ENCODE measurements at places on chromosomes 13 and 19.

DNA sequence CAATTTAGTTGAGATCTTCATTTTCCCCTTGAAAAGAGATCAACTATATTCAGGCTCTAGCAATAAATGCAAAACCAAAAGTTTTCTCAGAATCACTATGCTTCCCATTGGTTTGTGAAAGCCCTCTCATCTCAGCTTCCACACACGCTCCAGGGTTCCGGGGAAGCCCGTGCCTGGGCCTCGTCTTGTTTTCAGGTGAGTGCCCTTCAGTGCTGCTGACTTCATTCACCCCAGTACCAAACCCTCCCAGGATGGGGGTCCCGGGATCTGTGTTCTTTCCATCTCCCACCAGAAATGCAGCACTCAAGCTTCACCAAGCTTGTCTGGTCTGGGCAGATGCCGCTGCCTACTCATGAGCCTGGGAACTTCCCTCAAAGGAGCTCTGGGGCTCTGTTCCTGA lies 97.7 kb downstream of the TEX29 start:
- no peak for DNase-seq

GRCh38 chr13:109595471-109595870 lies 190.9 kb downstream of the IRS2 start:
- DNase-seq, result no peak

GRCh38 chr13:48562296-48563066 lies 29.6 kb upstream of the RCBTB2 start:
- DNase-seq, result no peak

- no peak for DNase-seq
Measured at GRCh38 chr19:5358173-5358800, 17.7 kb upstream of the PTPRS start.

- DNase-seq, result no peak
Measured at GRCh38 chr13:53260594-53260993, 232.0 kb downstream of the OLFM4 start.

- no peak for DNase-seq
Measured at GRCh38 chr13:93956426-93956825, 523.1 kb downstream of the DCT start.

DNA sequence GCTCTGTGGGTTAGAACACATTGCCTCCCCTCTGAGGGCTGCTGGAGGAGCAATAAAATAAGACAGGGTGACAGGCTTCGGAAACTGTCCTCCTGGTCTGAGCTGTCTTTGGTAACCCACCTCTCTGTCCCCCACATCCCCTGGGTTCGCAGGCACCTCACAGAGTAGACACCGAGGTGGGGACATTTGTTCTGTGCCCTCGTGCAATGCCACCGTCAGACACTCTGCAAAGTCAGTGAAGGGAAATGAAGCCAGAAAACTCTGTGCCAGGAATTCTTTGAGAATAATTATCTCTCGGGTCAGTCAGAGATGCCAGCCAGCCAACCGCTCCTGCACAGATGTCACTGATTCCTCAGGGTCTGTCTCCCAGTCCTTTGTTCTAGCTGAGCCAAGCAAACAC lies 493.6 kb downstream of the FOXO1 start:
- no peak for DNase-seq

GRCh38 chr19:30540761-30541160 lies 168.6 kb downstream of the ZNF536 start:
- DNase-seq, result no peak

GRCh38 chr13:50589139-50589538 lies 254.4 kb downstream of the DLEU7 start:
- no peak for DNase-seq

GRCh38 chr13:114099918-114100445 lies 32.4 kb downstream of the RASA3 start:
- DNase-seq, result peak; percentile 17

DNA sequence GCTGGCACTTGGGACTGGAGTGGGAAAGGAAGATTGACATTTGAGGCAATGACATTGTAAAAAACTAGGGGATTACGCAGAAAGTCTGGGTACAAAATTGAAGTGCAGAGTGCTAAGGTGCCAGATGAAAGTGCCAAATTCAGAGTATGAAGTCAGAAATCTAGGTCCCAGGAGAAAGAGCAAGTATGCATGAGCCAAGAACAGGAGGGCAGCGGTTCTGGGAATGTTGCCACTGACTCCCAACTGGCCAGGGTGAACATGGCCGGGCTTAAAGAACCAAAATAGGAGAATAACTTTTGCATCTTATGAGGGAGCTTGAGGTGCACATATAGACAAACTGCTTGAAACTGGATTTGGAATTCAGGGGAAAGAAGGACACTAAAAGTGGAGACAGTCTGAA lies 495.8 kb upstream of the KLF12 start:
- no peak for DNase-seq

GRCh38 chr19:56309511-56310185 lies 5.0 kb downstream of the ZSCAN5A start:
- peak; percentile 69 for DNase-seq

- DNase-seq, result no peak
Measured at GRCh38 chr13:50220938-50221337, 205.7 kb downstream of the KCNRG start.

Measured in NCI-H146 (cell line).